ENCODE measurements at places on chromosomes 12 and 14. TPM values are rescaled to one million over a fixed set of nuclear protein-coding genes. Genes with fewer than 3 reads are reported as not detected.

Gene SPIC
- total RNA-seq, result not detected

Gene PEBP1
- total RNA-seq, result 442 TPM

Gene NFATC4
- 20.7 TPM for total RNA-seq

DNA sequence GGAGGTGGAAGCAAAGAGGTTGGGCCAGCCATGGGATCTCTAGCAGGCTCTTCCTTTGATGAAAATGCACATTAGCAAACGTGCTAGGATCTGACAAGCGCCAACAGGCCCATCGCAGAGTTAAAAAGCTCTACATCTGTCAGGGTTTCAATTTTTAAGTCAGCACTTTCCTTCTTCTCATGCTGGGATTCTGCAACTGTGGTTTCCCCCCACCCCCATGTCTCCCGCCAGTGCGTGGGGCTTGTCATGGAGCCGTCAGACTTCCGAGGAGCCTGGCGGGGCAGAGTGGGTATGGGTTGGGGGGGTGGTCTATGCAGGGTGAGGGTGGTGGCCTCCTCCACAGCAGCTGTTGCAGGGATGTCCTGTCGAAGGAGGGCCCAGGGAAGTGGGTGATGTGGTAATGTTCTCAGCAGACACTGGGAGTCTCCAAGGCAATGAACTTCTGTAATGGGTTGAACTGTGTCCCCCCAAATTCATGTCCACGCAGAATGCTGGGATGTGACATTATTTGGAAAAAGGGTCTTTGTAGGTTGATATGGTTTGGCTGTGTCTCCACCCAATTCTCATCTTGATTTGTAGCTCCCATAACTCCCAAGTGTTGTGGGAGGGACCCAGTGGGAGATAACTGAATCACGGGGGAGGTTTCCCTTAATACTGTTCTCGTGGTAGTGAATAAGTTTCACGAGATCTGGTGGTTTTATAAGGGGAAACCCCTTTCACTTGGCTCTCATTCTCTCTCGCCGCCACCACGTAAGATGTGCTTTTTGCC lies 115.2 kb upstream of the MAP1LC3B2 start:
- no peak for DNase-seq
- no peaks in the 10 kb centered on the region for H3K36me3 ChIP-seq
- H3K4me1 ChIP-seq, result no peaks in the 10 kb centered on the region
- H3K4me3 ChIP-seq, result no peak overlapping the region
- H3K27me3 ChIP-seq, result no peaks in the 10 kb centered on the region

DNA sequence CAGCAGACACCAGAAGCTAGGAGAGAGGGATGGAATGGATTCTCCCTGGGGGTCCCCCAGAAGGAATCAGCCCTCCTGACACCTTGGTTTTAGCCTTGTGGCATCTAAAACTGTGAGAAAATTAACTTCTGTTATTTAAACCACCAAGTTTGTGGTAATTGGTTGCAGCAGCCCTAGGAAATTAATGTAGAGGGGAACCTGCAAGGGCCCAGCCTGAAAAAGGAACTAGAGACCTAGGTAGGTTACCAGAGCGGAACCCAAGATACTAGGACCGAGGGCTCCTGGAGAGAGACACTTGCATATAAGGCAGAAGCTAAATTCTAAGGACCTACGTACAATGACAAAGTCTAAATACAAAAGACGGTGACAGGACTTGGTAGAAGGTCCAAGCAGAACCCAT lies 8.1 kb upstream of the DENND5B start:
- H3K4me1 ChIP-seq, result no peaks in the 10 kb centered on the region
- H3K36me3 ChIP-seq, result no peaks in the 10 kb centered on the region
- no peak for DNase-seq
- no peaks in the 10 kb centered on the region for H3K27me3 ChIP-seq

- H3K4me3 ChIP-seq, result peak within 1 kb of the TSS; percentile 85
- H3K27me3 ChIP-seq, result 0 out of 2 replicates have a peak, but pooled peaks cover 6% of the 10 kb centered on the region
- peaks cover 26% of the 10 kb centered on the region for H3K4me1 ChIP-seq
- H3K27ac ChIP-seq, result no peak within 1 kb of the TSS
These were observed at the start of gene CKAP4 for GRCh38 chr12:106247674-106248311. CKAP4 (minus strand) TSS chr12:106248020; CDS start chr12:106247851, 169 bp downstream.

GRCh38 chr12:90120627-90121026 lies 412.0 kb upstream of the ATP2B1 start:
- no peaks in the 10 kb centered on the region for H3K4me1 ChIP-seq
- no peaks in the 10 kb centered on the region for H3K36me3 ChIP-seq
- H3K4me3 ChIP-seq, result no peak overlapping the region
- no peaks in the 10 kb centered on the region for H3K27me3 ChIP-seq

DNA sequence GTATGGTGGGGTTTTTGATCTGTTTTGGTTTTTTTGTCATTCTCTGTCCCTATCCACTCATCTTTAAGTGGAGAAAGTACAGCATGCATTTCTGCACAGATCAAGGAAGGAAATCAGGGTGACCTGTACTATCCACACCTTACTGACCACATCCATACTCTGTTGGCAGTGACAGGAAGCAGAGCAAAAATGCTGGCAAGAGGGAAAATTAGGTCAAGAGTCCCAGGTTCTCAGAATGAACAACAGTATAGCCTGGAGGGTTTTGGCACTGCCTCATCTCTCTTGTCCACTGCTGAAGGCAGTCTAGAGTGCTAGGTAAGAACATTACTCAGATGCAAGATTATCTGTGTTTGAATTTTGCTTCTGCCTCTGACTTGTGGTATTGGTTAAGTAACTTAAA lies 70.7 kb downstream of the TAOK3 start:
- DNase-seq, result no peak
- no peak overlapping the region for H3K4me3 ChIP-seq
- H3K36me3 ChIP-seq, result no peaks in the 10 kb centered on the region
- H3K27ac ChIP-seq, result no peak overlapping the region

- no peak for DNase-seq
- H3K27me3 ChIP-seq, result no peaks in the 10 kb centered on the region
- H3K36me3 ChIP-seq, result no peaks in the 10 kb centered on the region
- no peak overlapping the region for H3K4me3 ChIP-seq
- no peaks in the 10 kb centered on the region for H3K4me1 ChIP-seq
These were observed 24.7 kb downstream of the BTBD6 start for GRCh38 chr14:105273062-105273461.

DNA sequence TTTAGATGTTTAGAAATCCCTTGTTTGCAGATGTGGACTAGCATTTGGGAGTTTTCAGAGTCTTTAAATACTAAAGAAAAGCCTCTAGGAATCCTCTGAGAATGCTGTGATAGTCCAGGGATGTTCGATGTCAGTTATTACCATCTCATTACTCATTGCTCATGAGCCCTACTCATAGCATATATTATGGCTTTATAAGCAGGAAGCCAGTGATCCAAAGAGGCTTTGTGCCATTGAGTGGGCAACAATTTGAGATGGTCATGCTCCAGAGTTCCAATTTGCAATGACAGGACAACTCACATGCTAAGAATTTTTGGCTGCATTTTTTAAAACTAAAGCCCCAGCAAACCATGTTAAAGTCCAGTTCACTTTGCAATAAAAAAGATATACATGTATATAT lies 163.0 kb downstream of the OTOGL start:
- no peaks in the 10 kb centered on the region for H3K36me3 ChIP-seq
- H3K27me3 ChIP-seq, result no peaks in the 10 kb centered on the region
- no peak overlapping the region for H3K4me3 ChIP-seq

DNA sequence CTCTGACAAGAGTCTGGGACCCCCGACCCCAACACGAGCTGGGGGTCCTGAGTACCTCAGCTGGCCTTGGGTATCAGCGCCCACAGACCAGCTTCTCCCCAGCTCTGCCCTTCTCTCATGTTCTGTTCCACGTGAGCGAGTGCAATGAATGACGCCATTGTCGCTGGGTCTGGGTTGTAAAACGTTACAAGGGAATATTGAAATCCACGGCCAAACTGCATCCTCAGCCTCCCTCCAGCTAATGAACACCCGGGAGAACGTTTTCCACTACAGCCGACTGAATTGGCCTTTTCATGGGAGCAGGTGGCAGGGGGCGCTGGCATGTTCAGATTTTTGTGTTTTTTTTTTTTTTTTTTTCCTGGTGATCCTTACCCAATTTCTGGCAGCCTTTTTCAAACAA lies 34.7 kb downstream of the TBX5 start:
- peaks cover 10% of the 10 kb centered on the region for H3K4me1 ChIP-seq
- peak; percentile 21 for DNase-seq
- no peaks in the 10 kb centered on the region for H3K36me3 ChIP-seq
- no peak overlapping the region for H3K27ac ChIP-seq
- H3K27me3 ChIP-seq, result no peaks in the 10 kb centered on the region

DNA sequence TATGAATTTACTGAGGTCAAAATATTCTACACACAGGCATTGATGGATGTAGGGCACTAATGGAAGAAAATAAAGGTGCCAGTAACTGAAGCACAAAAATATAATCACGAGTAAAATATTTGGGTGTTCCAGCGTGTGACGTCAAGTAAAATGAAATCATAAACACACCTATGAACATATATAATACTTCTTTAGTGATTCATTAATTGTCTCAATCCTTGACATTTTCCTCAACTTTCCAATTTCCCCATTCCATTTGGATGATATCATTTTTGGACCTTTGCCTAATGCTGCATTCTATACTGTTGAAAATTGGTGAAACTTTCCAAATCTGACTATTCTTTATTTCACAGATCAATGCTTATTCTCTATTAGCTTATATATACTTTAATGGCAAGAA lies 649.3 kb downstream of the GALC start:
- no peak overlapping the region for H3K4me3 ChIP-seq
- no peaks in the 10 kb centered on the region for H3K27me3 ChIP-seq
- H3K36me3 ChIP-seq, result no peaks in the 10 kb centered on the region
- no peak for DNase-seq
- no peaks in the 10 kb centered on the region for H3K4me1 ChIP-seq

DNA sequence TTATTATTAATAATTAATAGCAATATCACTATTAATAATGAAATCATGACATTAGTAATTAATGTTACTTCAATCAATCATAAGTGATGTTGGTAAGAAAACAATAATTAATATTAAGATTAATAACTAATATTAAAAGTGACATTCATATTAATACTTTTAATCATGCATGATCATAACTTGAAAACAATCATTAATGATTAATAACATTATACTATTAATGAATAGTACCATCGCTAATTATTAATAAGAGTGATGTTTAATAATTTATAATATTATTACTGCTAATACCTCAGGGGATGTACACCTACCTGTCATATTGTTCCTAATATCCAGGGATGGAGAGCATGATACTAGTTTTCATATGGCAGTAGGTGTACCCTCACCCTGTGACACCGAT lies 10.0 kb upstream of the CLEC6A start:
- no peak overlapping the region for H3K4me3 ChIP-seq
- no peak for DNase-seq
- H3K36me3 ChIP-seq, result no peaks in the 10 kb centered on the region
- no peaks in the 10 kb centered on the region for H3K4me1 ChIP-seq

DNA sequence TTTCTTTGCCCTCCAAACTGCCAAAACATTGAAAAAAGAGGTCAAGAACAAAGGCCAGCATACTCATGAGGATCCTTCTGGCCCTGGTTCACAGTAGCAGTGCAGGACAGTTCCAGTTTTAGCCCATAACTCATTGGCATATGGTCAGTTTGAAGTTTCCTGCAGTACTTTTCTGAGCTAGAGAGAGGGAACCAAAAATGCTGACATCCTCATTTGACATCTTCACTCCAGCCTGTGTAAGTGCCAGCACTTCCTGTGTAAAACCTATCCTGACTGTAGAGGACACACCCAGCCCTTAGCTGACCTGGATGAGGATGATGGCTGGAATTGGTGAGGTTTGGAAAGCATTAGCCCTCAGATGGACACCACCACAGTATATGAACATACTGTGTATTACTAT lies 84.1 kb downstream of the FGD4 start:
- no peak for DNase-seq
- H3K4me1 ChIP-seq, result no peaks in the 10 kb centered on the region
- H3K4me3 ChIP-seq, result no peak overlapping the region
- H3K27ac ChIP-seq, result 0 out of 2 replicates have a peak overlapping the region, but pooled peaks have one; percentile 45

GRCh38 chr12:6872073-6873048 lies 742 bp downstream of the SPSB2 start:
- no peaks in the 10 kb centered on the region for H3K27me3 ChIP-seq
- peaks cover 14% of the 10 kb centered on the region for H3K36me3 ChIP-seq
- peak; percentile 90 for DNase-seq
- H3K4me1 ChIP-seq, result peaks cover 41% of the 10 kb centered on the region

DNA sequence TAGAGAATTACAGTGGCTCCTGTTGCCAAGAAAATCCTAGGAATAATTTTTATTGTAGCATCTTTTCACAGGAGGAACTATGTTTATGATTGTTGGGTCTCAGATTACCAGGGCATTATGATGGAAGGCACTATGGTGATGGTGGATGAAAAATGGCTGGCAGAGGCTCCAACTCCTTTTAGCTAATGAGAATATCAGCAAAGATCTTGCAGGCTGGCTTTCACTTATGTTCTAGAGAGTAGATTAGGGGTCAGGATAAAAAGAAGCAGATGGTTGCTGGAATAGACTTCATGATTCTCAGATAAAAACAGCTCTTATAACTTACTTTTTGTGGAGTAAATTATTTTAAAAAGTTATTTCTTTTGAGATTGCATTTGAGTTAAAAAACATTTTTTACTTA lies 501.9 kb downstream of the TRHDE start:
- H3K36me3 ChIP-seq, result no peaks in the 10 kb centered on the region
- no peak overlapping the region for H3K27ac ChIP-seq
- H3K4me3 ChIP-seq, result no peak overlapping the region
- no peaks in the 10 kb centered on the region for H3K4me1 ChIP-seq
- DNase-seq, result no peak

GRCh38 chr12:107369679-107370078 lies 276.3 kb upstream of the CRY1 start:
- no peak for DNase-seq
- H3K27me3 ChIP-seq, result no peaks in the 10 kb centered on the region
- H3K4me3 ChIP-seq, result no peak overlapping the region
- H3K36me3 ChIP-seq, result no peaks in the 10 kb centered on the region
- peaks cover 23% of the 10 kb centered on the region for H3K4me1 ChIP-seq

DNA sequence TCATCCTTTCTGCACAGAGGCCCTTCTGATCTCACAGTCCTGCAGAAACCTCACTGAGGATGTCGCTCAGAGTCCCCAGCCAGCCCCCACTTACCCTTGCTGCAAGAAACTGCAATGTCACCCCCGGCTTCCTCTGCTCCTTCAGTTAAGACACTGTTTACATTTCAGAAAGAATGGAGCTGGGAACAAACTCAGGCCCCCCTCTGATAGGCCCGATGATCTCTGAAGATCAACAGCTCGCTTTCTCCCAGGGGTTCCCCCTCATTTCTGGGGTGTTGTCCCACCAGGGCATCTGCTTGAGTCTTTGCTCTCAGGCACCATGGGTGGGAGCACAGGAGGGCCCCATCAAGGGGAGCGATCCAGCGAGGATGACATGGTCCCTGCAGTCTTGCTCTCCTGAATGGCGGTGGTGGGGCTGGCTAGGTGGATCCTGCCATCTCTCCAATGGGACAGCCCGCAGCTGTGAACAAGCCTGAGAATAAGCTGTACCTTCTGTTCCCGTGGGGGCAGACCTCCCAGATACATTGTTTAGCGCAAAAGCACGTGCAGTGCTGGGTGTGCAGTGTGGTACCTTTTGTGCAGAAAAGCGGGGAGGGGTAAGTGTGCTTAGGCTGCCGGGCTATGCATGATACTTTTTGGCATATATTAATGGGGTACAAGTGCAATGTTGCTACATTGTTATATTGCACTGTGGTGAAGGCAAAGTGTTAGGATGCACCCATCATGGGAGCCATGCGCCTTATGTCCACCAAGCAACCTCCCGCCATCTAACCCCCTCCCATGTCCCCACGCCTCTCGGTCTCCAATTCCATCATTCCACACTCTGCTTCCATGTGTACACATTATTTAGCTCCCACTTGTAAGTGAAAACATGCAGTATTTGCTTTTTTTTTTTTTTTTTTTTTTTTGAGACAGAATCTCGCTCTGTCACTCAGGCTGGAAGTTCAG lies 6.7 kb upstream of the NCOR2 start:
- no peak overlapping the region for H3K27ac ChIP-seq
- peaks cover 23% of the 10 kb centered on the region for H3K4me1 ChIP-seq
- no peaks in the 10 kb centered on the region for H3K27me3 ChIP-seq
- H3K36me3 ChIP-seq, result no peaks in the 10 kb centered on the region
- no peak for DNase-seq

Measured in GM23338 (cell line).